Uterus (tissue), 4 donors: ENCODE measurements at places on chromosomes 6 and 20. TPM values are rescaled to one million over a fixed set of nuclear protein-coding genes. Genes with fewer than 3 reads are reported as not detected.

DNA sequence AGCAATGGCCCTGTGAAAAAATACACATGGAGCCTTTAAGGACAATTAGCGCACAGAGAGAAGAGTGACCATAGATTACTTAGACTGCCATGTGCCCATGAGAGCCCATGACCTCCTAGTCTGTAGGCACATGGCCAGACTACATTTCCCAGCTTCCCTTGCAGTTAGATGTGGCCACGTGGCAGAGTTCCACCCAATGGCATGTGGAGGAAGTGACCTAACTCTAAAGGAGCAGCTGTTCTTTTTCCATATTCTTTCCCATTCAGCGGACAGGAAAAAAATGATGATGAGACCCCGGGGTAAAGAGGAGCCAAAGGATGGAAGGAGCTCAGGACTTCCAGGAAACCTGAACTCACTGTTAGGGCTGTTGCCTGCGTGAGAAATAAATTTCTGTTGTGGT, 116.6 kb downstream of the CBLN4 start:
- H3K36me3 ChIP-seq: no peaks in the 10 kb centered on the region
- no peak overlapping the region for H3K27ac ChIP-seq
- H3K27me3 ChIP-seq: no peaks in the 10 kb centered on the region
- H3K4me1 ChIP-seq: no peaks in the 10 kb centered on the region
- H3K4me3 ChIP-seq: no peak overlapping the region

DNA sequence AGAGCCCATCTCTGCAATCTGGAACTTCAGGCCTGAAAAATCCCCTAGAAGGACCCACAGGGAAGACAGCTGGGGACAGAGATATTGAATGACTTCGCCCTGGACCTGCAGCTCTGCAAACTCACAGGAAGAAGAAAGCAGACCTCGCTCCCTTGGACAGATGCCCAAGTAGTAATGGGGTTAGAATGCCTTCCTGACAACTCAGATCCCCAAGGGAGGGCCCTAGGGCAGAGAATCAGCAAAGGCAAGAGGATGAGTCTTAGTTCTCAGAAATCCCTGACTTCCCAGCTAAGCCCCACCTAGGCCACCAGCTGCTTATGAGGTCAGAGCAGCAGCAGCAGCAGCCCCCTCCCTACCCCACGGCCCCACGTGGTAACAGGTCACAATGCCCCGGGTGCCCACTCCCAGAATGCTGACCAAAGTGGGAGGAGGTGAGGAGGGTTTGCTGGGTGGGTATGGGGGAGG, at the start of gene C20orf141:
C20orf141 (plus strand) TSS at position 401 of the 465 bp plus-strand sequence. CDS start 198 bp downstream, outside the sequence.
- H3K36me3 ChIP-seq: no peaks in the 10 kb centered on the region
- H3K4me3 ChIP-seq: no peak within 1 kb of the TSS
- peaks cover 13% of the 10 kb centered on the region for H3K4me1 ChIP-seq
- peak within 1 kb of the TSS; percentile 89 for H3K27ac ChIP-seq
- H3K27me3 ChIP-seq: no peaks in the 10 kb centered on the region

Gene ABCF1
- 22.5 TPM for total RNA-seq

Gene SRSF12
- 2.8 TPM for total RNA-seq

GRCh38 chr6:41269716-41270115, 16.8 kb downstream of the TREM1 start:
- no peaks in the 10 kb centered on the region for H3K36me3 ChIP-seq
- H3K4me1 ChIP-seq: no peaks in the 10 kb centered on the region
- no peaks in the 10 kb centered on the region for H3K27me3 ChIP-seq
- no peak for DNase-seq
- no peak overlapping the region for H3K4me3 ChIP-seq
- no peak overlapping the region for H3K27ac ChIP-seq

Gene TMEM170B
- total RNA-seq: 2.0 TPM

GRCh38 chr20:25125636-25126035, 43.7 kb upstream of the VSX1 start:
- no peaks in the 10 kb centered on the region for H3K4me1 ChIP-seq
- no peaks in the 10 kb centered on the region for H3K27me3 ChIP-seq
- DNase-seq: no peak
- no peak overlapping the region for H3K4me3 ChIP-seq

Gene TTPAL
- 4.9 TPM for total RNA-seq

- H3K27ac ChIP-seq: no peak overlapping the region
- H3K27me3 ChIP-seq: no peaks in the 10 kb centered on the region
- no peak overlapping the region for H3K4me3 ChIP-seq
Measured at GRCh38 chr6:90716376-90716775, 129.5 kb upstream of the MAP3K7 start.

DNA sequence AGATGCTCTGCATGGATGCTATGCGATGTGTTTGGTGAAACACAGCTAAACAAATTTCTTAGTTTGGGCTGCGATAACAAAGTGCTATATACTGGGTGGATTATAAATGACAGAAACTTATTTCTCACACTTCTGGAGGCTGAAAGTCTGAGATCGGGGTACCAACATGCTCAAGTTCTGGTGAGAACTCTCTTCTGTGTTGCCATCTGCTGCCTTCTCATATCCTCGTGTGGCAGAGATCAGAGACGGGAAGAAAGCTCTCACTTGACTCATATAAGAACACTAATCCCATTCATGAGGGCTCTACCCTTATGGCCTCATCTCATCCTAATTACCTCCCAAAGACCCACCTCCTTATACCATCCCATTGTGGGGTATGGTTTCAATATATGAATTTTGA, 162.0 kb upstream of the DTNBP1 start:
- no peaks in the 10 kb centered on the region for H3K27me3 ChIP-seq
- H3K4me1 ChIP-seq: no peaks in the 10 kb centered on the region
- no peak overlapping the region for H3K4me3 ChIP-seq
- H3K27ac ChIP-seq: no peak overlapping the region
- no peaks in the 10 kb centered on the region for H3K36me3 ChIP-seq
- no peak for DNase-seq

Gene PACSIN1
- 0.28 TPM for total RNA-seq

Gene MOXD1
- 27.6 TPM for total RNA-seq

Gene SUPT3H
- total RNA-seq: 14.9 TPM

GRCh38 chr20:41137614-41138474, 501 bp downstream of the PLCG1 start:
- H3K4me3 ChIP-seq: peak overlapping the region; percentile 61
- H3K27me3 ChIP-seq: no peaks in the 10 kb centered on the region
- peak overlapping the region; percentile 99 for H3K27ac ChIP-seq
- DNase-seq: peak; percentile 83

Gene OOEP
- not detected for total RNA-seq

Gene PPP1R3G
- total RNA-seq: 2.6 TPM

- no peaks in the 10 kb centered on the region for H3K4me1 ChIP-seq
- H3K27ac ChIP-seq: no peak overlapping the region
- H3K4me3 ChIP-seq: no peak overlapping the region
Measured at GRCh38 chr6:75512591-75512990, 19.0 kb upstream of the FILIP1 start.
